ENCODE measurements at places on chromosomes 5 and 9.

GRCh38 chr9:93479726-93480125, 26.3 kb upstream of the FAM120AOS start:
- DNase-seq = no peak

DNA sequence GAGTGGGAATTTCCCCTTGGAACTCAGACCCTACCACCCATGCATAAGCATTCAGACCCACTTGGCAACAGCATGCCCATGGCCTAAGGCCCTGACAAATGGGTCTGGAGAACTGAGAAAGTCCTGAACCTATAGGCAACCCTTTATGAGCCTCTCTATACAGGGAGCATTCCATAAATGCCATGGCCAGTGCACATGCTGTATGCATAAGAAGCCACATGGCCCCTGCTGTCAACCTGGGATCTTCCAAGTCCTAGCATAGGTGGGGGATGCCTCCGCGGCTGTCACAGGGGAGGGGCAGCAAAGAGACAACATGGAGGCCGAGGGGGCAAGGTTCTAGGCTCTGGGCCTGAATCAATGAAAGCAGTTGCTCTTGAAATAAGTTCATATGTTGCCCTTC, 8.2 kb upstream of the NIPAL4 start:
- no peak for DNase-seq

GRCh38 chr9:89524963-89525362, 27.1 kb upstream of the SEMA4D start:
- no peak for DNase-seq

DNA sequence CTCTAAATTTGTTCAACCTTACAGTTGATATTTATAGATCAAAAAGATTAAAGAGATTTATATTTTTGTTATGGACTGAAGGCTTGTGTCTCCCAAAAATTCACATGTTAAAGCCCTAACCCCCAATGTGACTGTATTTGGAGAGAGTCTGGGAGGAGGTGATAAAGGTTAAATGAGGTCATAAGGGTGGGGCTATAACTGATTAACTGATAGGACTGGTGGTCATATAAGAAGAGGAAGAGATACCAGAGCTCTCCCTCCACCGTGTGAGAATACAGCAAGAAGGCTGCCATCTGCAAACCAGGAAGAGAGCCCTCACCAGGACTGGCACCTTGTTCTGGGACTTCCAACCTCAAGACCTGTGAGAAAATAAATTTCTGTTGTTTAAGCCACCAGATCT, 264.3 kb downstream of the ENC1 start:
- DNase-seq = no peak

DNA sequence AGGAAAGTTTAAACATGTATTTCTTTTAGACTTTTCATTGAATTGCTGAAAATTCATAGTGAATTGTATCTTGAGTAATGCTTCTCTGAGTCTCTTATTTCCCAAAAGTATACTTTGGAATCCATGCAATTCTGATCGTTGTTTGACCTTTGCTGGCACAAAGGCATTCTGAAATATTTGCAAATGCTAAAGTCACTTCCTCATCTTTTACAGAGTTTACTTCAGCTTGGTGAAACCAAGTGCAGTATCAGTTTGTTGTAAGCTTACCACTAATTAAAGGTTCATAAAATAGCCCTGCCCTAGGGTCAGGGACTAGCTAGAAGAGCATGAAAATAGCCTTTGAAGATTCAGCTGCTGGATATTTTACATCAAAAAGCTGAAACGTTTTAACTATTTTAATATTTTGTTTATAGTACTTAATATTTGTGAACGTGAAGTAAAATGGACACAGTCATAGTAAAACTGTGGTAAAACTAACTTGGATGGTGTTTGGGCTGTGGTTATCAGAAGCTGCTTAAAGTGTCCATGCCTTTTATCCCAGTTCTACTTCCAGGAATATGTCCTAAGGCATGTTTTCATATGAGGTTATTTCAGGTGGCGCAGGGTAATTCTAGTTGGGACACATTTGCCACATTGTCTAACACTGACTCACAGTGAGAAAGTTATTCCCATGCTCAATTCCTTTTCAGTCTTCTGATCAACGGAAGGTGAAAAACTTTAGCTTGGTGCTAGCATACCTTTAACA, 45.3 kb downstream of the SLC22A5 start:
- DNase-seq = no peak

- no peak for DNase-seq
These were observed 62.6 kb downstream of the PLAC8L1 start for GRCh38 chr5:146042628-146043279.

- DNase-seq = no peak
These were observed 223.3 kb downstream of the SEC61B start for GRCh38 chr9:99445371-99445891.

DNA sequence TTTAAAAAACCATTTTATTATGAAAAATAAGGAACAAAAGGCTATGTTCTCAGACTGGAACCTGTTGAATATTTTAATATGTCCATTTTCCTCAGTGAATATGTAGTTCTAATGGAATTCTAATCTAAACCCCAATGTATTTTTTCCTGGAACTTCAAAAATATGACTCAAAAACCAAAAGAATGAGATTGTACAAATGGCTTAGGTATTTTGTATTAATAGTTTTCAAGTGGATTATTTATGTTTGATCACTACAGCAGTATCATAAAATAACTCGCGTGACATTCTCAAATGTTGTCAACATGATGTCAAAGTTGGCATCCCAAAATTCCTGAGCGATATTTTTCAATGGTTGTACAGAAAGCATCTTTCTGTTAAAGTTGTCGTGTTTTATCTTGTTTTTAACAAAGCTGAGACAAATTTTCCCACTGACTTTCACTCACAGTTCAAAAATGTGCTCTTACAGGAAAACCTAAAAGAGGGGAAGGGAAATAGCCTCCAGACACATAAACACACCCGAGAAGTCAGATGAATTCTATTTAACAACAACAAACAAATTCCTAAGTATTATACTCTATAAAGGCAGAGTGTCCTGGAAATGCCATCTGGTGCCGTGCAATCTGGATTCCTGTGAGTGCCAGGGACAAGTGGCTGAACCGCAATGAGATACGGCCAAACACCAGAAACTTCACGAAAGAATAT, 68.1 kb upstream of the TAS2R1 start:
- DNase-seq = no peak

DNA sequence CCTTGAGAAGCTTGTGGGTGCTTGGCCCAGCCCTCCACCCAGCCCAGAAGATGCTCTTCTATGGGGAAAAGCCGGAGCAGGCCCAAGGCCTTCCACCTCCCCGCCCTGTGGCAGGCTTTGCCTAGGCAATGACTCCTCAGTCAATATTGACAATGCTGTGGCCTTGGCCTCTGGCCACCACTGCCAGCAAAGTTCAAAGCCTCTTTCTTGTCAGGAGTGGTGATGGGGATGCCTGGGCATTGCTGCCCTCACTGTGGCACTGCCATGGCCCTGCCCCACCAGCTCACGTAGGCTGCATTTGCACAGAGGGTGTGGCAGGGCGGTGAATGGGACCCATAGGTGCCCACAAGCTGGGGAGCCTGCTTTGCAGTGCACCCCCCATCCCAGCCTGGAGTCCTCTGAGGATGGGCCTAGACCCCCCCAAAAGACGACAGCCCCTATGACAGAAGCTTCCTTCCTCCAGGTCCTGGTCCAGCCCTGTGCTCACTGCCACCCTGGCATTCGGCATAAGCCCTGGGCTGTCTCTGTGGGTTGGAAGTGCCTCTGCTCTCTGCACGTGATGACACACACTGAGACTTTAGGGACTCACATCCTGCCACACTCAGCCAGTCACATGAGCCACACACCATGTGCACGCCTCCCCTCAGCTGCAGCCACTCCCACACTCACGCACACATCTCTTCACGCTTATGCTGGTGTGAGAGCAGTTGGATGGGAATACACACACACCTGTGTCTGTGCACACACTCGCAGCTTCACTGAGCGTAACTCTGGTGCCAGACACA, 31.1 kb downstream of the MORN5 start:
- DNase-seq = no peak

DNA sequence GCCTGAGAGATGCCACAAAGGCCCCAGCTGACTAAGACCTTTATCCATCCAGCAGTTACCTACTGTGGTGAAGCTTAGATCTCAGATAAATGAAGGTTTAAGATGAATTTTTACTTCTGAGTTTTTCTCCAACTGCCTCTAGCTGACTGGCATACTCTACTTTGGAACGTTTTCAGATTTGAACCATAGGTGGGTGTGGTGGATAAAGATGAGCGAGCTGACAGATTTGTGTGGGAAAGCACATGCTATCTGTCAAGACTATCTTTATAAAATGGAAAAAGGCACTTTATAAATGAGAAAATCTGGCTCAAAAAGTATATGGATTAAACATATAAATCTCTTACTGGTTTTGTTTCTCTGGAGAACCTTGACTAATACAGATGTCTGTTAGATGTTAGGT, 160.8 kb downstream of the MCTP1 start:
- DNase-seq = no peak

DNA sequence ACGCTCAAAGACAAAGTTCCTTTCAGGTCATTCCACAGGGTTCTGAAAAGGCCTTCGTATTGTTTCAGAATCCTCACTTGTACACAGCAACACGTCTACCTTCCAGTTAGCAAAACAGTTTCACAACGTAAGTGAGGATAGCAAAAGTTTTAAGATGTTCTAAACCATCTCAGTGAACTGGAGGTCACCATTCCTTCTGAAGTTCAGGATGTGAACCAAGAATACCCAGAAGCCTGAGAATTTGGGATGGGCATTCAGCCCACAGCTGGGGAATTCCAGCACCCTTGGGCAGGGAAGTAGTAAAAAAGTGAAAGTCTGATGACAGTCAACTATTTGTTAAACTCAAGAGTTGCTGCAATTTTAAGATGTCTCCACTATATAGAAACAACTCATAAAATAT, 224.5 kb downstream of the BNC2 start:
- no peak for DNase-seq

DNA sequence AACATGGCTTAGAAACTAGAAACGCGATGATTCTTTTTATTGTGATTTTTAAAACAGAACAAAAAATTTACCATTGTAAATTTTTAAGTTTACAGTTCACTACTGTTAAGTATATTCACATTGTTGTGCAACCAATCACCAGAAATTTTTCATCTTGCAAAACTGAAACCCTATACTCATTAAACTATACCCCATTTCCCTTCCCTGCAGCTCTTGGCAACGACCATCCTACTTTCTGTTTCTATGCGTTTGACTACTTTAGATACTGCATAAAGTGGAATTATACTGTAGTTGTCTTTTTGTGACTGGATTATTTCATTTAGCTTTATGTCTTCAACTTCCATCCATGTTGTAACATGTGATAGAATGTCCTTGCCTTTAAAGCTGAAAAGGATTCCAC, 52.5 kb downstream of the SPOCK1 start:
- DNase-seq = no peak

DNA sequence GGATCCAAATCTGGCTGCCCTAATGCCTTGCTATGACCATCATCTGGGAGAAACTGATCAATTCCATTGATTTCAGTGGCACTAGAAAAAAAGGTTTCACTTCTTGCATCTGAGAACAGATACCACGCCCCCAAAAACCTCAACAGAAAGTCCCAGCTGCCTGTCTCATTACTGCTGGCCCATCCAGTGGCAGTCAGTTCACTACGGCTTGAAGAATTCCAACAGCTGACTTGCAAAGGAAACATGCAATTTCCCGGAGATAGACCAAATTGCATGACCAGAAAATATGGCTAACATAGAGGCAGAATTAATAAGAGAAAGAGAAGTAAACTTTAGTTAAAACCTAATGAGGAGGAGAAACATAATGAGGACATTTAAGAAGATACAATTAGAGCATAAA, 48.6 kb downstream of the UGCG start:
- no peak for DNase-seq

- no peak for DNase-seq
These were observed 5.7 kb downstream of the QSOX2 start for GRCh38 chr9:136239983-136240330.

GRCh38 chr9:32928145-32928763, 73.2 kb downstream of the APTX start:
- no peak for DNase-seq

DNA sequence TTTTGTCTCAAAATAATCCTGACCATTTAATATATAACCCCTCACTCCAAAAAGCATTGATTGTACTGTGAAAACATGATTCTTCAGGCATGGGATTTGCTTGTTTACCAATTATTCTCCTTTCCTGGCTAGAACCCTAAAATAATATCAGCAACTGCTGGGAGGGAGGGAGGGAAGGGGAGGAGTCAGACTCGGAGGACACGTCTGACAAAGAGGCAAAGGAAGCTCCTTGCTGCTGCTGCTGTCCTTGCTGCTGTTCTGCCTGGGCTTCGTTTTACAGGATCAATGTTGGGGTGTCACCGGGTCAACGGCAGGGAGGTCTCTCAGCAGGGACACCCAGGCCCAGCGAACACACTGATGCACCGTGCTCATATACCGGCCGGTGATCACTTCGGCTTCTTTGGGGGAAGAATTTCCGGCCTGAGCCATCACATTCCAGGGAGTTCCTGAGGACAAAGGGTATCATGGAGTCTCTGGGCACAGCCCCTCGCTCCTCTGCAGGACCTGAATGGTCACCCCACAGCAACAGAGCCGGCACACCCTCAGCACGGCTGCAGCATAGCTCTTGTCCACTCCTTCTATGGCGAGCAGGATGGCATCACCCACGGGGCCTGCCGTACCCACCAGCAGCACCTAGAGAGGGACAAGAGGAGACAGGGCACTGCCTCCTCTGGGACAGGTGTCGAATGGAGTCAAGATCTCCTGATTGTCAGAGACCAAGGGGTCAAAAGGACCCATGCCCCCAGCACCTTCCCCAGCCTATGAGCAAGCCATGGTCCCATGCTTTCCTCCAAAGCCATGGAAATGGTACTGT, 27.9 kb downstream of the MED10 start:
- DNase-seq = no peak

DNA sequence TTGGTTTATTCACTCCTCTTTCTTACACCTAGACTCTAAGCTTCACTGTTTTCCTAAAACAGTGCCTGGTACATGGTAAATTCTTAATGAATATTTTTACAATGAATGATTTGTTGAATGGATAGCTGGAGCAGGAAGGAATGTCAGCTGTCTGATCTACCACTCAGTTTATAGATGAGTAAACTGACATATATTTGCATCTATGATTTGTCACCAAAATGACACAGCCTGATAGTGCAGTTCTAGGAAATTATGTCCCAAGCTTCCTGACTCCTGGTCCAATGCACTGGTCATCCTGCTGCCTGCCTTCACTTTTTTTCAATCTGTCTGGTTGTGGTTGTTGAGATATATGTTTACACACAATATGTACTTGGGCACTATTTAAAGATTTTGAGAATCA, 651.7 kb upstream of the WWC1 start:
- DNase-seq = no peak

DNA sequence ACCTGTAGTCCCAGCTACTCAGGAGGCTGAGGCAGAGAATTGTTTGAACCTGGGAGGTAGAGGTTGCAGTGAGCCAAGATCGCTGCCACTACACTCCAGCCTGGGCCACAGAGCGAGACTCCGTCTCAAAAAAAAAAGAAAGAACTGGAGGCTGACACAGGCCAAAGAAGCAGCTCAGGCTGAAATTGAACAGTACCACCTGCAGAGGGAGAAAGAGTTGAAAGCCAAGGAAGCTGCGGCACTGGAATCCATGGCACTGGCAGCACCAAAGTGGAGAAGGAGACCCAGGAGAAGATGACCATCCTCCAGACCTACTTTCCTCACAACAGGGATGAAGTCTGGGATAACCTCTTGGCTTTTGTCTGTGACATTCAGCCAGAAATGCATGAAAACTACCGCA, 11.3 kb upstream of the TMEM141 start:
- DNase-seq = no peak

- no peak for DNase-seq
These were observed 81.8 kb downstream of the CNTLN start for GRCh38 chr9:17216646-17217045.

All from brain pericyte (primary cell).